ENCODE measurements at places on chromosomes 13 and 19.

GRCh38 chr13:97367016-97367822, 66.8 kb upstream of the RAP2A start:
- DNase-seq: no peak

DNA sequence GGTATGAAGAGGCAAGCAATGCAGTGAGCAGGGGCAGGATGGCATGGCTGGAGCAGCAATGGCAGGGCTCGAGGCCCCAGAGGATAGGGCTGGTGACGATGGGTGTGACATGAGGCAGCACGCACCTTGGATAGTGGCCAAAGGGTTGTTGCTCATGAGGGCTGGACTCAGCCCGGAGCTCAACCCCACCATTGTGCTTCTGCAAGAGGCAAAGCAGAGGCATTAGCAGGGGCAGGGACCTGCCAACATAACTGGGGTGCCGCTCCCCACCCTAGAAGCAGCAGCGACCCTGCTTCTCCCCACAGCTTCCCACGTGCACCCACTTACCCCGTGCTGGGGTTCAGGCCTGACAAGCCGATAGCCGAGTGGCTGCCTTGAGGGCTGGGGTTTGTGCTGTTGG, 15.8 kb downstream of the ZNF574 start:
- DNase-seq: no peak

DNA sequence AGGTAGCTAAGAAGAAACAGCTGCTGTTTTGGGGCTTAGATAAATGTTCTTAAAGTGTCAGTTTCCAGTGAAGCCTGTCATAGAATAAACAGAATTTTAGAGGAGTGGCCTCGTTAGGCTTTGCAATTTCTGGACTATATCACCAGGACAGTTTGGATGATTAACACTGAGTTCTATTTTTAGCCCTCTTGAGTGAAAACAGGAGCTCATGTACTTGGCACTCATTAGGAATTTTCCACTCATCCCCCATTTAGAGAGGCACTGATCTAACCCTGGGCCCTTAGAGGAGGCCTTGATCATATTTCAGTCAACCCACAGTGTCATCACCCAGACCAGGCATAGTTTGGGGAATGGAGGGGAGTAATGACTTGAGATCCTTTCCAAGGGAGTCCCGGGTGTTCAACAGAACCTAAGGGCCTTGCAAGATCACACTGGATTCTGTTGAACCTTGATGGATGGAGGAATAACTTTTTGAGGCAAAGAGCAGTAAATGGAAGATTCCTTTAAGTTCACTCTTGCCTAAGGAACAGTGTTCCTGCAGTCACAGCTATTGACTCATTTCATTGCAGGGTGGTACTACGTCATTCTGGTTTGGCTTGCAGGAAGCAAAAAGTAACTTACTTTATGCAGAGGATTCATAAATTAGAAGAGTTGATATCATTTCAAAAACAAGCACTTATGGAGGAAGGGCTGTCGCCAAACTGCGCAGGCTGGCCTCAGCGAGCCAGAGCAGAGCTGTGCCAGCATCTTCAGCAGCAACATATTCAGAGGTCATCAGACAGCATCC, 160.2 kb downstream of the SLC7A1 start:
- no peak for DNase-seq

GRCh38 chr19:28363254-28363653, 849.7 kb downstream of the UQCRFS1 start:
- no peak for DNase-seq

- DNase-seq: no peak
Observed at GRCh38 chr19:54305141-54305540, 7.8 kb downstream of the LILRA5 start.

DNA sequence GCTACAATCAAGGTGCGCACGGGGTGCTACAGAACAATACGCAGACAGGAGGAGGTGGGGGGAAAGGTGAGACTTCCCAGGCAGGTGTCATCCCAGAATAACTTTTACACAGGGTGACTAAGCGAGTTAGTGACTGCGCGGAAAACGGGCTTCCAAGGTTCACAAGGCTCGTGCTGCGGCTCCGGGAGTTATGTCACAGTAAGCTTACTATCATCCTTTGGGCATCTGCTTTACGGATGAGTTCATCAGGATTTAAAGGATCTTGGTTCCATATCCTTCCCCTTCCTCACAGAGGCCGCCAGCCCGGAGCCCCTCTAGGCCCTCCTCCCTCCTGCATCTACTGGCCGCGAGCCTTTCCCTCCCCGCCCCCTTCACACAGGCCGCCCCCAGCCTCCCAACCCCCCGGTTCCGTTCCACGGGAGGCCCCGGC, 474 bp upstream of the IFT88 start:
- no peak for DNase-seq

DNA sequence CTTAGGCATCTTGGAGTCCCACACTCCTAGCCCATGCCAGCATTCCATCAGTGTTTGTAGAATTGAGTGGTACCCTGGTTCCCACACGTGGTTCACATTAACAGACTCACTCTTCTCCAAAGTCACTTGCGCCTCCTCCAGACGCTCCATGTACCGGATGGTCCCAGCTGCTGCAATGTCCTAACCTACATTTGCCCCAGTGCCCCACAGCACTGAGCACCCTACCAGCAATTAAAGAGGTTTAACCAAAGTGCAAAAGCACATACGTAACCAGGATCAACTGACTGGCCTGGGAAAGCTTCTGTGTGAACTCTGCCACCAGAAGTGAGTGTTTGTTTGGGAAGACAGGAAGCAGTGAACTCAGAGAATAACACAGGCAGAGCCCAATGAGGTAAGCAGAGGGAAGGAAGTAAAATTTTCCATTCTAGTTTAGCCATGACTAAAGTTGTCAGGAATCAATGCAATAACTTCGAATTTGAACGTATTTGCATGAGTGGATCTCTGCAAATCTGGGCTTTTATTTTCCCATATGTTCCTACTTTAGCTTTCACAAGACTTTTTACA, 7.3 kb upstream of the MEDAG start:
- DNase-seq: no peak

GRCh38 chr19:31511696-31512095, 162.5 kb upstream of the TSHZ3 start:
- DNase-seq: no peak

DNA sequence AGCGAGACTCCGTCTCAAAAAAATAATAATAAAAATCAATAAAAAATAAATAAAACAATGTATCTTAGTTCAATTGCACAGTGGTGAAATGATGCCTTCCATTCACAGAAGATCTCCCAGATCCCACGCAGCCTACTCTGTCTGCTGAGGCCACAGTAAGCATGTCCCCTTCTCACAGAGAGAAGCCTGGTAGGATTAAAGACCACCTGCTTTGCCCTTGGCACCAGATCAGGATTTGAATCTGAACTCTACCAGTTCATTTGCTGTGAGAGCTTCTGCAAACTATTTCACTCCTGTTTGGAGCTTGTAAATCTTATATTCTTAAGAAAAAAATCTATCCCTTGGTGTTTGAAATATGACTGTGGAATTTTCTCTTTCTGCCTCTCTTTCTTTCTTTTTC, 2.2 kb upstream of the SLC7A1 start:
- no peak for DNase-seq

GRCh38 chr13:47277774-47278173, 380.9 kb upstream of the HTR2A start:
- DNase-seq: no peak

DNA sequence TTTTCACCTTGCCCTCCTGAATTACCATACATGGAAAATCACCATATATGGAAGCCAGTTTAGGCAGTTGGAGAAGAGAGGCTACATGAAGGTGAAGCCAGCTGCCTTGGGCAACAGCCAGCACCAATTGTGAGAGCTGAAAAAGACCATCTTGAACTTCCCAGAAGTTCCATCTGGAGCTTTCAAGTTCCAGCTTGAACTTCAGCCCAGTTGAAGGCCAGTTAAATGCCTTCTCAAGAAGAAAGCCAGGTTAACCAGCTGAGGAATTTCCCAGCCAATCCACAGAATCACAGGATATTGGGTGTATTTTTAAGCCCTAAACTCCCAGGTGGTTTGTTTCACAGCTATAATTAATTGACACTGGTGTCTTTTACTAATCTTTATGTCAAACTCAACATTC, 713.6 kb upstream of the MIR17HG start:
- no peak for DNase-seq

GRCh38 chr13:60869225-60869624, 472.2 kb downstream of the TDRD3 start:
- DNase-seq: no peak

DNA sequence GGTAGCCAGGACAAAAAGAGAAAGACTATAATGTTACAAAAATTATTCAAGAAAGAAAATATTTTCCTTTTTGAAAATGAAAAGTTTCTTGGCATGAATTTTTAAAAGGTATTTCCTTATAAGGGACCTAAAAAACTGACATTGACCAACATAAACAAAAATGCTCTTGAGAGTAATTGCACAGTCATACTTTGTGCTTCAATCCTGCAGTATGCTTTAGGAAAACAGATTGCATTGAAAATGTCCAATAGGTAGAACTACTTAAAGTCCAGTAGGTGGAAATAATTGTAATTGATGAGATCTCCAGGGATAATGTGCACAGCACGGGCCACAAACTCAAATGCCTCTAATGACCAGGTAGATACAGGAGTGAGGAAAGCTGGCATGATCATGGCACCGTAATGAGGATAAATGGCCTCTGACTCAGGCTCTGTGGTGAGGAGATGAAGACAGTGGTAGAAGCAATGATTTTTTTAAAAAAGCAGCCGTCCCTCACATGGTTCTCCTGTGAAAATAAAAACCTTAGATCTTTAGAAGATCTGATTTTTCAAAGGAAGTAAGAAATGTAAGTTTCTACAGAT, 278.0 kb downstream of the ITGBL1 start:
- DNase-seq: no peak

DNA sequence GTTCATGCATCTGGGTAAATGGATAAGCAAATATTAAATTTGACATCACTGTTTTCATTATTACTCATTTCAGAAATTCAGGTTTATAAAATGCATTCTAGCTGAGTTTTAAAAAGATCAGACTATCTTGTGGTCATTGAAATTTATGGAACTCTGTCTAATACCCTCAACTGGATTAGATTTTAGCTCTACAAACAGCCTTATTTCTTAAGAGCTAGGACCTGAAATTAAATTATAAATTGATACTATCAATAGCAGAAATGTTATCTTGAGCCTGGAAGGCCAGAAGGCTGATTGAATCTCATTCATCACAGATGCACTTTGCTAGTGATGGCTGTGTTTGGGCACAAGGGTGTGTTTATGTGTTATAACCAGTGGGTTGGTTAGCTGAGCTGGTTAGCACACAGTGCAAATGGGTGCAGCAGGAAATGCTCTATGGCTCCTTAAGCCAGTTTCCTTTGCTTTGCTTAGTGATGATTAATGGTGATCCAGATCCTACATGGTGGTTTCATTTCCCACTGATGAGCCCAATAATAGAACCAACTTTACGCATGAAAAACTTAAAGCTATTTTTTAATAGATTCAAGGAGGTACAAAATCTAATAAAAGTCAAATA, 310.8 kb upstream of the KLF12 start:
- no peak for DNase-seq

- no peak for DNase-seq
Observed at GRCh38 chr19:40739030-40739839, 11.0 kb downstream of the ACTMAP start.

GRCh38 chr19:38588041-38588440, 29.7 kb downstream of the MAP4K1 start:
- DNase-seq: no peak

GRCh38 chr13:101763191-101763590, 310.7 kb downstream of the ITGBL1 start:
- DNase-seq: no peak

- DNase-seq: no peak
Observed at GRCh38 chr19:8504171-8504570, 1.7 kb upstream of the PRAM1 start.

DNA sequence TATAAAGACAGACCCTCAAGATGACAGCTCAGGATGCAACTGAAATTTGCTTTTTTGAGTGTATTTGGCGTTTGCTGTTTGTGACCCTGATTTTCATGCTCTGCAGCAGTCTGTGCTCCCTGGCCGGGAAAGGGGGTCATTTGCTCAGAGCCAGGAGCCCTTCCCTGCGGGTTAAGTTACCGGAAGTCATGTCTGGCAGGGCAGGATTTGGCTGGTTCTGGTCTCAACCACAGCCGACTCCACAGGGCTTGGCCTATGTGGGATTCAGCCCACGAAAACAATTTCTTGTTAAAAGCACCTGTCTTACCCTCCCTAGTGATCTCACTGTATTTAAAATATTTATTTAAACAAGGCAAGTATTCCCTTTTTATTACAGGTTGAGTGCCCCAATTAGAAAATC, 22.6 kb downstream of the MCF2L start:
- no peak for DNase-seq

- DNase-seq: no peak
Observed at GRCh38 chr13:33244907-33245287, 40.7 kb downstream of the STARD13 start.

DNA sequence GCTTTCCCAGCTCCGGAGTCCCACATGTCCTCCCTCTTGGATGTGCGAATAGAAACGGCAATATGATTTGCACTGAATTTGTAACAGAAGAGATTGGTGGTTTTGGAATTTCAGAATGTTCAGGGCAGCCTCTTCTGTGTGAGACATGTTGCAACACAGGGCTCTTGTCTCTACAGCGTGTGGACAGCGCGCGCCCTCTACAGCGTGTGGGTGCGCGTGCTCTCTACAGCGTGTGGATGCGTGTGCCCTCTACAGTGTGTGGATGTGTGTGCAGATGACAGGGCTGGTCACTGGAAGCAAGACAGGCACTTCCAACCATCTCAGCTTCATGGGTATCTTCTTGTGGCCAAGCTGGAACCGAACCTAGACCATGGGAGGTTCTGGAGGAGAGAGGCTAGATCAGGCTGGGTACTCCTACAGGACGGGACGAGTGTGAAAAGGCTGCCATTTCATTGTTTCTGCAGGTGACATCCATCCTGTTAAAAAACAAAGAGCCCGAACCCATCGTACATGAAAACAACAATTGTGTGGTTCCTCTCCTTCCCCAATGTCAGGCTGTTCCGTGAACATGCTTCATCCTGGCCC, 78.4 kb downstream of the TEX29 start:
- DNase-seq: no peak

GRCh38 chr19:47264629-47265028, 8.3 kb downstream of the CCDC9 start:
- no peak for DNase-seq

DNA sequence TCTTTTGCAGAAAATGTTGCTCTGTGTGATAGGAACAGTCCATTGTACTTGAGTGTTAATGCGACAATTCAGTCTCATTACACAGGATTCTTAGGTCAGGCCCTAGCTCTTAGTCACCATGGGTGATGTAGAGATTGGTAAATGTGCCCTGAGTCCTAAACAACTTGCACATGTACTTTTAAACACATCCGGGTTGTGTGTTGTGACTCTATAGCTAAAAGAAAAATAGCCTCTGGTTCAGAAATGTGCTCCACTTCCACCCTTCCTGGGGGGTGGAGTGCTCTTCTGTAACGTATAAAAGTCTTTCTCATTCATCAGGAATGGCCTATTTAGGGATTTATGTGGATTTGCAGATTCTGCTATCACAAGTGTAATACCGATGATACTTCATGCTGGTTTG, 5.2 kb downstream of the SPATA13 start:
- DNase-seq: no peak

DNA sequence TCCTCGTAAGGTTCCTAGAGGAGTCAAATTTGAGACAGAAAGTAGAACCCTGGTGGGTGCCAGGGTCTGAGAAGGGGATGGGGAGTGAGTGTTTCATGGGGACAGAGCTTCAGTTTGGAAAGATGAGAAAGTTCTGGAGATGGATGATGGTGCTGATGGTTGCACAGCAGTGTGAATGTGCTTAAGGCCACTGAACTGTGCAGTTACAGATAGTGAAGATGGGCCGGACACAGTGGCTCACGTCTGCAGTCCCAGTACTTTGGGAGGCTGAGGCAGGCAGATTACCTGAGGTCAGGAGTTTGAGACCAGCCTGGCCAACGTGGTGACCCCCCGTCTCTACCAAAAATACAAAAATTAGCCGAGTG, 917 bp downstream of the SPC24 start:
- DNase-seq: no peak
